ENCODE measurements at places on chromosomes 13 and 19. TPM values are rescaled to one million over a fixed set of nuclear protein-coding genes. Genes with fewer than 3 reads are reported as not detected.

SMIM44 gene
- total RNA-seq, result not detected

FTL gene
- 15,717 TPM for total RNA-seq

CACNA1A gene
- total RNA-seq, result 29.6 TPM

FOXA3 gene
- total RNA-seq, result not detected

CEACAM16 gene
- not detected for total RNA-seq

ZNF222 gene
- 4.8 TPM for total RNA-seq

RNF225 gene
- 0.66 TPM for total RNA-seq

R3HDM4 gene
- total RNA-seq, result 16.6 TPM

GPR18 gene
- not detected for total RNA-seq

NALCN gene
- total RNA-seq, result 1.8 TPM

Data from smooth muscle cell of trachea (primary cell).